Left hindlimb (tissue), 1 donor: ENCODE measurements at places on chromosomes 4 and X.

GRCh38 chrX:153970357-153971123 is 1.1 kb downstream of the HCFC1 start:
- DNase-seq = peak; percentile 81

DNA sequence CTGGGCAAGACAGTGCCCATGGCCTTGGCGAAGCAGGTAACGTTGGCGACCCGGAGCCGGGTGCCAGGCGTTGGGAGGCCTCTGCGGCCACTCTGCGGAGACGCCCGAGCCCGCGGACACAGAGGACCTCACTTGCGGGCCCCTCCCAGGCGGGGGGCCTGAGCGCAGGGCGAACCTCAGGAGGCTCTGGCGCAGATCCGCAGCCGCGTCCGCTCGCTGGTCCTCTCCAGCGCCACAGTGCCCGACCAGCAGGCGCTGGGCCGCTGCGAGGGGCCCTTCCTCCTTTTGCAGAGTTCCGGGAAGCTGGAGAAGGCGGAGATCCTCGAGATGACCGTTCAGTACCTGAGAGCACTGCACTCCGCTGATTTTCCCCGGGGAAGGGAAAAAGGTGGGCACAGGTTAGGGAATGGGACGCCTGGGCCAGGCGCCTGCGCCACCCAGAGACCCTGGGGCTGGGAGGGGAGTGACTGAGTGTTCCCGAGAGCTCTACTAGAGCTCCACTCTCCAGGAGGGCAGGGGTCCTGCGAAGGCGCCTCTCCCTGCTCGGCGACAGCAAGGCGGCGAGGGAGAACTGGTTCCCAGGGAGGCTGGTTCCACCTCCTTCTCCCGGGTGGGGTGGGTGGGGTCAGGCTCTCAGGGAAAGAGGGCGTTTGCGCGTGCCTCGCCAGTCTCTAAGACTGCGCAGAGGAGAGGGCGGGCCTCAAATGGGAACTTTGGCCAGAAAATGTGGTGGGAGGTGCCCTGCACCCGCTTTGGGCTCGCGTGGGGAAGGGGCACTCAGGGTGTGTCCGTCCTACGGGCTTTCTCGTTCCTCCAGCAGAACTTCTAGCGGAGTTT is 1.4 kb downstream of the HELT start:
- no peak for DNase-seq

DNA sequence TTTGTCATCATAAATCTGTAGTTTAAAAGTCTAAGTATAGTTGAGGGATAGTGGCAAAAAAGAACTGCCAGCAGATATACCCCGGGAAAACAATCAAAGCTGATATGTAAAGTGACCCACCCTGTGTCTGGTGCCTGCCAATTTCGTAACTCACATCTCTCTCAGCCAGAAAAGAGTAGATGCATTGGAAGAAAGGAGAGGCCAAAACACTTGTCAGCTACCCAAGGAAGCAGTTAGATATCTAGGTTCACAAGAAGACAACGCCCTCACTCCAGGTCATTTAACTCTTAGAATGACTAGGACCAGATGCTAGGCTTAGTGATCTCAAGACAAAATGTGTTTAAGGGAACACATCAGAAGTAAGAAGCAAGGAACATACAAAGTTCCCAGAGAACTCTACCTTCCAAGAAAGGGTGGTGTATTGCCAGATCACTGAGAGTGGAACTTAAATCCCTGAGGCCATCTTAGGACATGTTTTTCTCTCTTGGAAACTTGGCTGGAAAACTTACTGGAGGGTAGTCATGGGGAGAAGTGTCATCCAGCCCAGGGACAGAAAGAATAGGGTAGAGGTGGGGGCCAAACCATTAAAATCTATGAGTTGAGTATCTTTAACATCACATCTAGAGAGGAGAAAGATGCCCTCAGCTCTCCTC is 125.9 kb downstream of the SHISA3 start:
- no peak for DNase-seq

DNA sequence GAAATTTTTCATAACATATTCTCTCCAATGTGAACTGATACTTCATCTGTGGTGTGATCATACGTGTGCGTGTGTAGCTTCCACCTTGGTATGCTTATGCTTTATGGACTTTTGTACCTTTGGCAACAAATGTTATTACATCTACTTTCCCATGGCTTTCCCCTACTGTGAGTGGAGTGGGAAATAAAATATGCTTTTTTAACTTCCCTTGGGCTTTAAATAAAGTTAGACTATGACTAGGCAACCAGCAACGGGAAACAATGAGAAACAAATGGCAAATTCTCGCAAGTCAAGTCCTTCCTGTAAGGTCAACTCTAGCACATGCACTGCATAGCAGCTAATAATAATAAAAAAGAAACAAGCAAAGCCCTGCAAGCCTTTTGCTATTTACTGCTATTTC is 205.0 kb upstream of the PDE5A start:
- DNase-seq = no peak

DNA sequence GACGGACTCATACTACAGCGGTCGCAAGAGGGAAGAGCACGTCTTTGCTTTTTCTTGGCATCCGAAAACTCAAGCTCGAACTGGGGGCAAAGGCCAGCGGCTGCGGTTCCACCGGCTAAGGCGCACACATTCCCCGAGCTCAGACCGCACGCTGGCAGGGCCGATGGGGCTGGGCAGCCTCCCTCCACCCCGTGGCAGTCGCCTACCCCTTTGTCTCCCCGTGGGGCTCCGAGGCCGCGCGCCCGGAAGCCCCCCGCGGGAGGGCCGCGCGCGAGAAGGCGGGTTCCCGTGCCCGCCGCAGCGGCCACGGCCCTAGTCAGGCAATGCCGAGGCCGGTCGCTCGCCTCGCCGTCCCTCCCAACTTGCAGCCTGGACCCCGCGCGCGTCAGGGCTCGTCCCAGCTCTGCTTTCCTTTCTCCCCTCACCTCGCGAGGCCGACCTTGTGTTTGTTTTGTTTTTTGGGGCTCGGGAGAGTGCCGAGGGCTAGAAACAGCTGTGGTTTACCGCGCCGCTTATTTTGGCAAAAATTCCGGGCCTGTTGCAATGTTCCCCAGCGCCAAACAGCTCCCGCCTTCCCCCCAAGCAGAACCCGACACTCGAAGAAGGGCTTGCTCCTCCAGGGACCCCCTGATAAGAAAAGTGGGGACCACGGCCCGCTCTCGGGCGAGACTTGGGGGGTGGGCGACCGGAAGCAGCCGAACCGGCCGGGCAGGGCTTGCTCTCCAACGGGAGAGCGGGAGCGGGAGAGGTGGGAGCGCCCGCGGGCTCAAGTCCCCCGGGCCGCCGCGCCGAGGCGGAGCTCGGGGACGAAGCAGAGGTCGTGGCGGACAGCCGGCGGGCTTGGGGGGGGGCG is 561 bp upstream of the N4BP2 start:
- peak; percentile 90 for DNase-seq

DNA sequence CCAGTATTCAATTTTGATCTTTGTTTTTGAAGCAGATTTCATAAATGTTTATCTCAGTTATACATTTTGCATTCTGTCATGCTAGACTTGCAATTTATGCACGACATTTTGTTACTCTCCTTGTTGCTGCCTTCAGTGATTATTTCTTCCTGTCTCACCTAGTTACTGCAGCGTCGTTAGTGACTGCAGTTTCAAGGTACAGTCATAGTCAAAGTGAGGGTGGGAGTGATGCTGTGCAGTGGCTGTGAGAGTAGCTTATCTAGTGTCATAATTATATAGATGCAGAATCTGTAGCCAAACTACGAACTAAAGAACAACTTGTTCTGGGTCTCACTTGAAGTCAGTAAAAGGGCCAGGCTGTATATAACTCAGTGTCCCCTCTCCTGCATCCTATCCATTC is 69.8 kb downstream of the GPR101 start:
- no peak for DNase-seq

DNA sequence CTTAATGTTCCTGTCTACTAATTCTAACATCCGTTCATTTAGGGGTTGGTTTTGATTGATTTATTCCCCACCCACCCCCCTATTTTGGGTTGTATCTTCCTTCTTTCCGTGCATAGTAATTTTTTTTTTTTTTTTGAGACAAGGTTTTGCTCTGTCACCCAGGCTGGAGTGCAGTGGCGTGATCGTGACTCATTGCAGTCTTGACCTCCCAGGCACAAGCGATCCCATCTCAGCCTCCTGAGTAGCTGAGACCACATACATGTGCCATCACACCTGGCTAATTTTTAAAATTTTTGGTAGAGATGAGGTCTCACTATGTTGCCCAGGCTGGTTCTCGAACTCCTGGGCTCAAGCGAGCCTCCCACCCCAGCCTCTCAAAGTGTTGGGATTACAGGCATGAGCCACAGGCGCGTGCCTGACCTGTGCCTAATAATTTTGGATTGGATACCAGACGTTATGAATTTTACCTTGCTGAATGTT is 79.9 kb downstream of the ZFX start:
- no peak for DNase-seq

DNA sequence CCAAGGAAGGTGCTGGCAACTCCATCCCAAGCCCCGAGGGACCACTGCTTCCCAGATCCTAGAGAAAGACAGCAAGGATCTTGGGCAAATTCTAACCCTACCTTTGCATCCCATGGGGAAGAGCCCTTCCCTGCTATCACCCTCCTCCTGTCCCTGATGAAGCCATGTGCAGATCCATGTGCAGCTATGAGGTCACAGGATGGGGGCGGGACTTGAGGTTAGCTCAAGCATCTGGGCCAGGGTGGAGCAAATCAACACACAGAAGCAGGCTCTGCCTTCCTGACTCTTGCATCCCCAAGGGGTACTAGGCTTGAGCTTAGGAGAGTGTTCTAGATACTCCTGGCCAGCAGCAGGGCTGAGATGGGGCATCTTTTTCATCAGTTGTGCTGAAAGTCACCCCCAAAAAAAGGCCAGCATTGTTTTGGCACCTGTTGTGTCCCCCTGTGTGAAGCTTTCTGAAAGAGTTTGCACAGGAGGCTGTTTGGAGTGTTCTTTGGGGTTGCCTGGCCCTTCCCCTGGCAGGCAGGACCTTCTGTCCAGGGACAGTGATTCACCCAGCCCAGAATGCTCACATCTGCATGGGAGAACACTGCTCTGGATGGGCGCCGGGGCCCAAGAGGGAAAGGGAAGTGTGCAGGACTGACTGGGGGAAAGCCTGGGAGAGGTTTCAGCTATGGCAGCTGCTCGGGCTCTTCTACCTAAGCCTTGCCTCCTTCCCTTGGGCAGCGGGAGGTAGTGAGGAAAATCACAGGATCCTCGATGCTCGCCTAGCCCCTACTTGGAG is 50.8 kb downstream of the PRPS1 start:
- DNase-seq = no peak

GRCh38 chr4:53925050-53925605 is 139.3 kb downstream of the CHIC2 start:
- no peak for DNase-seq

- DNase-seq = no peak
Observed at GRCh38 chr4:6092131-6092530, 73.9 kb upstream of the C4orf50 start.

- no peak for DNase-seq
Observed at GRCh38 chrX:21838937-21839333, 482 bp upstream of the MBTPS2 start.

GRCh38 chr4:87974856-87975462 is 555 bp upstream of the SPP1 start:
- no peak for DNase-seq

DNA sequence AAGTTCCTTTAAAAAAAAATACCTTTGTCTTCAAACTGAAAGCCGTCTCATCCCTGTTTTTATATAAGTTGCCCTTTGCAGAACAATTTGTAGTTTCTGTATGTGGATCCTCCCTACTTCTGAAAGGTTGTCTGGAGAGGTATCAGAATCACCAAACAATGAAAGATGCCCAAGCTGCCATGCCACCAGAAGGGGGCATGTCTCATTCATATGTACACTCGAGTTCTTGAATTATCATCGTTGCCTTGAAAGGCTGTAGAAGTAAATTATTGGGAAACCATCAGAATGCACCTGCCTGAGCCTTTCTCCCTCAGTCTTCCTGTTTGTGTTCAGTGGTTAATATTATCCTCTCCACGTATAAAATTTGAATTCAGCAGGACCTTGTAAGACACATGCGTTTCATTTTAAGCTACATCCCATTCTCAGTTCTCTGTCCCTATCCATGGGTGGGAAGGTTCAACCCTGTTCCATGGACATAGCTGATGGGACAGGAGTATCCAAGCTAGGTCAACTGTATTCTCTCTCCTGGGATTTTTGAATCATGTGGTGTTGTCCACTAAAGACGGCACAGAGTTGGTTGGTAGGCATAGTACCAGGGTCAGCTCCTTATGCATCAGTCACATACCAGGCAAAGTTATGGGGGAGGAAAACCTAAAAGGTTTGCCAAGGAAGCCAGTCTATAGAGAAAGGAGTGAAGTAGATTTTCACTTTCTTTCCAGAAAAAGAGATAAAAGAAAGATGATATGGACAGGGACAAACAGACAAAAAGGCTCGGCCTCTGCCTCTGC is 24.0 kb downstream of the GALNT7 start:
- DNase-seq = no peak

DNA sequence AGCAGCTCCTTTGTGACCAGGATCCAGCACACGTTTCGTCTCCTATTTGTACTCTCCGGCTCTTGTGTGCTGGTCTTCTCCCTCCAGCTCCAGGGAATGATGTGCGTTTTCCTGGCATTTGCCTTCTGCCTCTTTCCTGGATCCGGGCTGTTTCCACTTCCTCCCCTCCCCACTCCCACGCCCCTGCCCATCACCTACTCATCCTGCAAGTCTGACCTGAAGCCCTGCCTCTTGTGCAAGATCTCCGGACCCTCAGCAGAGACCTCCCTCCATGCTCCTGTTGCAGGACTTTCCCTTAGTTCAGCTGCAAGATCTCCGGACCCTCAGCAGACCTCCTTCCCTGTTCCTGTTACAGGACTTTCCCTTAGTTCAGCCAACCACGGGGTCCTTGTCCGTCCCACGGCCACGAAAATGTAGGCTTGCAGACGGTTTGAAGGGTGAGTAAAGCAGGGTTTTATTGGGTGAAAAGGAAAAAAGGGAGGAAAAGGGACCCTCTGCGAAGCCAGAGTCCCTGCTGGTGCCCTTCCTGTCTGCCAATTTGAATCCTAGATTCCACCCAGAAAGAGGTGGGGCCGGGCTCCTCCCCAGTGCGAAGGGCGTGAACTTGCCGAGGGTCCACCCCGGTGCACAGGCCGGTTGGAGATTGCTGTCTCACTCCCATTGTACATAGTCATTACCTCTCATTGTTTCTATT is 74.4 kb upstream of the IRF2 start:
- no peak for DNase-seq

DNA sequence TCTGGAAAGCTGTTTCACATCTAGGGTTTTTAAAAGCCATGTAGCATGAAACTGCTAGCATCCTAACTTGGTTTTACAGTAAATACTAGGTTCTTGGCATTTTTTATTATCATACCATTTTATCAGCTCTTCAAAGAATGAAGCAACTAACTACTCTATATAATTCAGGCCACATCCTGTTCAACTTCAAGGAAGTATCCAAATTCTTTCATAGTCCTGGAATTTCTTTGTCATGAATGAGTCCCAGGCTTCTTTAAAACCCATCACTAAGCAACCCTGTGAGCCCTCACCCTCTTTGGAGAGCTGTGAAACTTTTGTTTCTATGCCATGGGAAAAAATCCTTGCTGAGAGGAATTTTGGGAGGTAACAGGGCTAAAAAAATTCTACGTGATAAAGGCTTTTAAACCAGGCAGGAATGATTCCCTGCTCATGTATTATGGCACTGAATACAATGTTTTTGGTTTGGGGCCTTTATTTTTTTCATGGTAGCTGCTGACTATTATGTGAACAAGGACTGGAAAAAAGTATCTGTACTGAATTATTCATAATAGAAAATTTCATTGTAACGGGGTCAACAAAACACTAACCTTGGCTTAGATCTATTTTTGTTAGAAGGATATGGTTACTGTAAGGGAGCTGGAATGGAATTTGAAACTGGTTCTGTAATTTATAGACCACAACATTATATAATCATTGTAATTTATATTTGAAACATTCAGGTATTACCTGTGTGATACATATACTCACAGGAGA is 164.9 kb downstream of the DCTD start:
- DNase-seq = no peak
